ENCODE measurements at places on chromosomes 6 and 20. TPM values are rescaled to one million over a fixed set of nuclear protein-coding genes. Genes with fewer than 3 reads are reported as not detected.

Gene SMLR1
- not detected for total RNA-seq

Gene XKR7
- not detected for total RNA-seq

Gene SLC22A3
- total RNA-seq: 1.5 TPM

Gene CLIC5
- not detected for total RNA-seq

Gene BANF2
- not detected for total RNA-seq

Gene CRISP3
- not detected for total RNA-seq
